SJCRH30 (cell line): ENCODE measurements at places on chromosomes 7 and 10. TPM values are rescaled to one million over a fixed set of nuclear protein-coding genes. Genes with fewer than 3 reads are reported as not detected.

- peaks cover 31% of the 10 kb centered on the region for H3K36me3 ChIP-seq
- peak overlapping the region; percentile 97 for H3K4me3 ChIP-seq
- H3K4me1 ChIP-seq, result peaks cover 8% of the 10 kb centered on the region; the same call in 1 of the 2 replicates
- H3K27ac ChIP-seq, result peak overlapping the region; percentile 97
- H3K27me3 ChIP-seq, result no peaks in the 10 kb centered on the region
These were observed 1.1 kb downstream of the FAM133B start for GRCh38 chr7:92589056-92589455.

DNA sequence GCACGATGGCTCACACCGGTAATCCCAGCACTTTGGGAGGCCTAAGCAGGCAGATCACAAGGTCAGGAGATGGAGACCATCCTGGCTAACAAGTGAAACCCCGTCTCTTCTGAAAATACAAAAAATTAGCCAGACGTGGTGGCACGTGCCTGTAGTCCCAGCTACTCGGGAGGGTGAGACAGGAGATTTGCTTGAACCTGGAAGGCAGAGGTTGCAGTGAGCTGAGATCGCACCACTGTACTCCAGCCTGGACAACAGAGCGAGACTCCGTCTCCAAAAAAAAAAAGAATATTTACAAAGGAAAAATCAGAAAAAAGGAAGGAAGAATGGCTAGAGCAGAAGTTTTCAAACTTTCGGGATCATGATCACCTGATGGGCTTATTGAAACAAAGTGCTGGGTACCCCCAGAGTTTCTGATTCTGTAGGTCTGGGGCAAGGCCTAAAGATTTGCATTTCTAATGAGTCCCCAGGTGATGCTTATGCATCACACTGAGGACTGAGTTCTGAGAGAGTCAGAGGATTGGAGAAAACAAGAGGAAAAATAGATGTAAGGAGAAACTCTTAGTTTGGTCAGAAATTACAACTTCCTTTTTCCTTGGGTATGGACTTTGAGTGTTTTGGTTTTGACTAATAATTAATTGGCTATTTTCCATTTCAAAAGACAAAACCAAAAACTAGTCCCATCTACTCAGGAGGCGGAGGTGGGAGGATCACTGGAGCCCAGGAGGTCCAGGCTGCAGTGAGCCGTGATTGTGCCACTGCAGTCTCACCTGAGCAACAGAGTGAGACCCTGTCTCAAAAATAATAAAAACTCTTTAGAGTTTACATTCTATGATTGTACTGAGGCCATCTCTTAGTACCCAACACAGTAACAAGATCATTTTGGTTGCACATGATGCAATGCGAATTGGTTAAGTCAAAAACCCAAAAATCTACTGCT, 14.4 kb downstream of the MARCHF5 start:
- no peaks in the 10 kb centered on the region for H3K27me3 ChIP-seq
- H3K4me3 ChIP-seq, result no peak overlapping the region
- DNase-seq, result no peak
- 0 out of 2 replicates have a peak, but pooled peaks cover 4% of the 10 kb centered on the region for H3K36me3 ChIP-seq
- no peaks in the 10 kb centered on the region; the same call in 1 of the 2 replicates for H3K4me1 ChIP-seq

DNA sequence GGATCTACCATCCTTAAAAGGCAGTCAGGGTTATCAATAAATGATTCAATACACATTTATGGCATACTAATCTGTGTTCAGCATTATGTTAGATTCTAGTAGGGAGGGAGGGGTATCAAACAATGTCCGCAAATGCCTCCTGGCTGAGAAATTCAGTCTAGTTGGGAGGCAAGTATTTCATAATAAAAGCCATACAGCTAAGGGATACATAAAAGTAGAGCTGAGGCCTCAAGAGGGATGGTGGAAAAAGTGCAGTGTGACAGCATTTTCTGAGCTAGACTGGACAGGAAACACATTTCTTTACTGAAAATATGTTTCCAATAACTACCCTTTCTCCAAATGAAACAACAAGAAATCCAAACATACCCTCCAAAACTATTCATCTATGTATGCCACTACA, 152.8 kb upstream of the LRRN3 start:
- no peak overlapping the region for H3K4me3 ChIP-seq
- DNase-seq, result no peak
- no peaks in the 10 kb centered on the region for H3K36me3 ChIP-seq
- H3K27me3 ChIP-seq, result no peaks in the 10 kb centered on the region

- H3K36me3 ChIP-seq, result no peaks in the 10 kb centered on the region
- no peak overlapping the region for H3K27ac ChIP-seq
- DNase-seq, result no peak
- H3K4me3 ChIP-seq, result no peak overlapping the region
These were observed 639.4 kb downstream of the ACTR3B start for GRCh38 chr7:153398789-153399553.

- H3K4me1 ChIP-seq, result no peaks in the 10 kb centered on the region; the same call in 1 of the 2 replicates
- H3K36me3 ChIP-seq, result peaks cover 11% of the 10 kb centered on the region; the same call in 1 of the 2 replicates
- no peak for DNase-seq
- H3K27me3 ChIP-seq, result no peaks in the 10 kb centered on the region
- no peak overlapping the region for H3K27ac ChIP-seq
These were observed 97.6 kb upstream of the GSDME start for GRCh38 chr7:24854866-24855265.

Gene GRID1
- total RNA-seq, result not detected in 2 replicates

DNA sequence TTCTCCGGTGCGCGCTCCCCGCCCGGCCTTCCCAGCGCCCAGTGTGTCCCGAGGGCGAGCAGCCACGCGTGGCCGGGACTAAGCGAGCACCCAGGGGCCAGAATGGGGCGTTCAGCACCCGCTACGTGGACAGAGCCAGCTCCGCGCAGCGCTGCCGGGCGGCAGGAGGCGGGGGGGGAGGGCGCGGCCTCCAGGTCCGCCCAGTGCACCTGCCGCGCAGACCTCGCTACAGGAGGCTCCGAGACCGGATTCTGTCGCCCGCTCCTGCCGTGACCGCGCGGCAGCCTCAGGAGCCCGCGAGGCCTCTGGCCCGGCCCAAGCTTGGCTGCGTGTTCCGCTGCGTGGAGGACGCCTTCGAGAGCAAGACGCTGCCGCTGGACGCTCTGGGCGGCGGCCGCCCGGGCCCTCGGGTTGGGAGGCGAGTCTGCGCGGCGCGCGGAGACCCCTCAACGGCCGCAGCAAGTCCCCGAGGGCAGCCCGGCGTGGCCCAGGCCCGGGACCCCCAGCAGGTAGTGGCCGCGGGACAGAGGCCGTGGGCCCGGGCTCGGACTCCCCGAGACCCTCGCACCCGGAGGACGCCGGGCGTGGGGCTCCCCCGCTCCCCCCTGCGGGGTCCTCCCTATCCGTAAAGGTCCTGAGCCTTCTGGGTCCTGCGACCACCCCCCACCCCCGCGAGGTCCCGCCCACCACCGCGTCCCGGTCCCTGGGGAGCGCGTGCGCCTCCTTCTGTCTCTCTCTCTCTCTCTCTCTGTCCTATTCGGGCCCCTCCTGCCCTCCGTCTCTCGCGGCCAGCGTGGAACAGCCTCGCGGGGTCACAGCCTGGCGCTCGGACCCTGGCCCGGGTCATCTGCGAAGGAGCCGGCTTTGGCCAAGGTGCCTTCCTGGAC, 904 bp upstream of the DPYSL4 start:
- H3K27me3 ChIP-seq, result no peaks in the 10 kb centered on the region
- H3K4me3 ChIP-seq, result no peak overlapping the region
- DNase-seq, result no peak
- no peak overlapping the region for H3K27ac ChIP-seq
- no peaks in the 10 kb centered on the region for H3K4me1 ChIP-seq

DNA sequence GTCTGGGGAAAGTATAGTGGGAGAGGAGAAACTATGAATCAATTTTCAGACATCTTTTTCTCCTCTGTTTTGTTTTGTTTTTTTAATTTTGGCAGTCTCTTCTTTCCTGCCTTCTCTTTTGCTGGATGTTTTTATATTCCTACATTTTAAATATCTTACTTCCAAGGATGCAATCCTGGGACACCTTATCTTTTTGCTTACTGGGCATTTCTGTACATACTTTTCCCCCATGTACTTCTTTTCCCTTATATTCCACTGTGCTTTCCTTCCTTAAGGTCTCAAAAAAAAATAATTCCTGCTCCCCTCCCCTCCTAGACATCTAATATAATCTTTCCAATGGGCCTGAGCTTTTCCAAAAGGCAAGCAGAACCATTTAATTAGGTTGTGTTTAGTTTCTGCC, 701.1 kb downstream of the NRG3 start:
- H3K27ac ChIP-seq, result no peak overlapping the region
- no peaks in the 10 kb centered on the region for H3K36me3 ChIP-seq
- no peaks in the 10 kb centered on the region for H3K27me3 ChIP-seq
- H3K4me1 ChIP-seq, result no peaks in the 10 kb centered on the region
- H3K4me3 ChIP-seq, result no peak overlapping the region

GRCh38 chr10:8498881-8499280, 444.4 kb downstream of the GATA3 start:
- no peak overlapping the region for H3K4me3 ChIP-seq
- no peak overlapping the region for H3K27ac ChIP-seq
- DNase-seq, result no peak
- no peaks in the 10 kb centered on the region for H3K27me3 ChIP-seq

Gene SPDYE5
- not detected in 2 replicates for total RNA-seq

DNA sequence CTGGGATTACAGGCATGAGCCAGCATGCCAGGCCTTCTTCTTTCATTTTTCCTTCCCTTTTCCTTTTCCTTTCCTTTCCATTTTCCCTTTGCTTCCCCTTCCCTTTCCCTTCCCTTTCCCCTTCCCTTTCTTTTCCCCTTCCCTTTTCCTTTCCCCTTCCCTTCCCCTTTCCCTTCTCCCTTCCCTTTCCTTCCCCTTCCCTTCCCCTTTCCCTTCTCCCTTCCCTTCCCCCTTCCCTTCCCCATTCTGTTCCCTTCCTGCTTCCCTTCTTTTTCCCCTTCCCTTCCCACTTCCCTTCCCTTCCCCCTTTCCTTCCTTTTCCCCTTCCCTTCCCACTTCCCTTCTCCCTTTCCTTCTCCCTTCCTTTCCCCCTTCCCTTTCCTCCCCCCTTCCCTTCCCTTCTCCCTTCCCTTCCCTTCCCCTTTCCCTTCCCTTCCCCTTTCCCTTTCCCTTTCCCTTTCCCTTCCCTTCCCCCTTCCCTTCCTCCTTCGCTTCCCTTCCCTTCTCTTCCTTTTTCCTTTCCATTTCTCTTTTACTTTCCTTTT, 712.2 kb upstream of the POM121L12 start:
- H3K27ac ChIP-seq, result no peak overlapping the region
- H3K27me3 ChIP-seq, result no peaks in the 10 kb centered on the region
- no peaks in the 10 kb centered on the region for H3K36me3 ChIP-seq

Gene AKR1C2
- 3.0 and 3.1 TPM in 2 replicates for total RNA-seq

GRCh38 chr7:46201961-46202360, 280.9 kb upstream of the IGFBP3 start:
- H3K27ac ChIP-seq, result no peak overlapping the region
- 0 out of 2 replicates have a peak, but pooled peaks cover 3% of the 10 kb centered on the region for H3K27me3 ChIP-seq
- DNase-seq, result no peak
- H3K4me1 ChIP-seq, result no peaks in the 10 kb centered on the region
- no peak overlapping the region for H3K4me3 ChIP-seq

Gene PDK4
- 1.4 and 1.5 TPM in 2 replicates for total RNA-seq

Gene POU6F2
- total RNA-seq, result not detected in 2 replicates

DNA sequence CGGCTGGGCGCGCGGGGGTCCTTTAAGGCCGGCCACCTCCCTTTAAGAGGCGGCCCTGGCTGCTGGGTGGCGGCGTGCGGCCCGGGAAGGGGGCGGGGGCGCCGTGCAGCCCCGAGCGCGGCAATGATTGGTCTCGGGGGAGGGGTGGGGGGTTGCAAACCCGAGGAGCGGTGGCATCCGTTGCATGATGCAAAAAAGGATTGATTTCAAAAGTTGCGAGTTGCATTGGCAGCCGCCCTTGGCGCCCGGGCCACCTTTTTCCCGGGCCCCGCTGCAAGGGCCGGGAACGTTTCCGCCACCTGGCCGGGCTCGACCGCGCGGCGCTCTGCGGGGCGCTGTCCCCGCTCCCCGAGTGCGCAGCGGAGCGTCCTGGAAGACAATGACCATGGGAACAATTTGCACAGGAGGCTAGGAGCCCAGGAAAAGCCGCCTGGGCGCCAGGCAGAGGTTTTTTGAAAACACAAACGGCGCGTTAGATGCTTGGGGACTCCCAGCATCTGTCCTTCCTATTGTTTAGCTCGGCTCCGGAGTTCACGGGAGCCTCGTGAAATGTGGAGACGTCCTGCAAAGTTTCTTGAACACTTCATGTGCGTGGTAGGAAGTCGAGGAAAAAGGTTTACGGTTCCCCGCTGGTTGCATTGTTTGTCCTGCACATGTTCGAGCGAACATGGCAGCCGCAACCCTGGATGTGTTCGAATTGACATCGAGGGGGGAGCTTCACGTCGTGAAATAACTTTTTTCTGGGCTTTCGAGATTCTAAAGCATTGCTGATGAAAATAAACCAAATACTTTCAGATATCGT, at the start of gene SEPHS1:
TSS of gene SEPHS1 (minus strand) at position 78 of the 802 bp plus-strand sequence. CDS start 3,343 bp downstream, outside the sequence.
- DNase-seq, result peak; percentile 83
- H3K36me3 ChIP-seq, result peaks cover 6% of the 10 kb centered on the region; the same call in 1 of the 2 replicates
- H3K27me3 ChIP-seq, result no peaks in the 10 kb centered on the region
- peak within 1 kb of the TSS; percentile 94 for H3K27ac ChIP-seq
- peak within 1 kb of the TSS; percentile 72 for H3K4me3 ChIP-seq

Gene SP8
- 2.5 and 2.8 TPM in 2 replicates for total RNA-seq

DNA sequence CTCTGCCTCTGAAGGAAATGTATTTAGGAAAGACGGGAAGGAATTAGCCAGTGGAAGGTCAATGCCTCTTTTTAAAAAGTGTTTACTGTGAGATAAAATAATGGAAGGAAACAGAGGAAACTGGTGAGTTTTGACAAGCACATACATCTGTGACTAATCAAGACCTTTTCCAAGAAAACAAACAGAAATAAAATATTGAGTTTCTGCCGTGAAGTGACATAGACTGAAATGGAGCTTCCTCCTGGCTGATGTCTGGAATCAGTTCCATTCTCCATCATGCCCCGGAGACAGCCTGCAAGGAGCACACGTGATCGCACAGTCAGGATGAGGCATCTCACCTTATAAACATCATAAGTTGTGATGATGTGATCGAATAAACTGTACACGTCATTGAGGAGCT, 30.7 kb downstream of the TECTB start:
- no peaks in the 10 kb centered on the region for H3K36me3 ChIP-seq
- no peak overlapping the region for H3K4me3 ChIP-seq
- peaks cover 18% of the 10 kb centered on the region for H3K27me3 ChIP-seq

Gene PPP1R17
- not detected in 2 replicates for total RNA-seq

DNA sequence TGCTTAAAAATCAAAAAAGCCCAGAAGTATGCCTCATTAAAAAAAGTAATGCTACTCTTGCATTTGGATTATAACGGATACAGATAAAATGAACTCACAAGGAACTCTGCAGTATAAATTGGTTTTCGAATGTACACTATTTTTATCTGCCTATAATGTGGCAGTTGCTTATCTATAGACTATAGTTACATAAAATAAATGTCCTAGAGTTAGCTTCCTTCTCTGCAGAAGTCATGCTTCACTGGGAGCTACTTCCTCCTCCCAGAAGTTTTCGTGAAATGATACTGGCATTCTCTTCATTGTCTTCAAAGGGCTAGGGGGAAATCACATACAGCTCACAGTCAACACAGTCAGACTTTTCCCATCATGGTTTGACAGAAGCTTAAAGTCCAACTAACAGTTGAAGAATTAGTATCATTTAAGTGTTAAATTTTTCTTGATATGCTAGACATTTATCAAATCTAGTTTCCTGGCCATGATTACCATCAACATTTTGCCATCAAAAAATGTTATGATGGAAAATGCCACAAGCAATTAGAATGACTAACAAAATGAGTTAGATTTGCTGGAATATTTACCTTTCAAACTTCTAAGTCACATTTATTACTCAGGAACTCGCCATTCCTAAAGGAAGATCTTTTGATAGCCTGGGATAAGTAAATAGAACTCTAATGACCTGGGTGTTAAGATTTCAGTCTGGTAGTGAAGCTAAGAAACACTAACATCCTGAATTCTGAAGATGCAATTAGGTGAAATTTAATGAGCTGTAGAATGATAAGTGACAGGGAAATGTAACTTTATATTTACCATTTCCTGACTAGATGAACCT, 87.3 kb upstream of the TRIL start:
- H3K27ac ChIP-seq, result no peak overlapping the region
- H3K4me3 ChIP-seq, result no peak overlapping the region
- H3K4me1 ChIP-seq, result peaks cover 20% of the 10 kb centered on the region
- no peak for DNase-seq
